ENCODE measurements at places on chromosomes 7 and 10. TPM values are rescaled to one million over a fixed set of nuclear protein-coding genes. Genes with fewer than 3 reads are reported as not detected.

Gene HYAL4
- 0.64 TPM for total RNA-seq

DNA sequence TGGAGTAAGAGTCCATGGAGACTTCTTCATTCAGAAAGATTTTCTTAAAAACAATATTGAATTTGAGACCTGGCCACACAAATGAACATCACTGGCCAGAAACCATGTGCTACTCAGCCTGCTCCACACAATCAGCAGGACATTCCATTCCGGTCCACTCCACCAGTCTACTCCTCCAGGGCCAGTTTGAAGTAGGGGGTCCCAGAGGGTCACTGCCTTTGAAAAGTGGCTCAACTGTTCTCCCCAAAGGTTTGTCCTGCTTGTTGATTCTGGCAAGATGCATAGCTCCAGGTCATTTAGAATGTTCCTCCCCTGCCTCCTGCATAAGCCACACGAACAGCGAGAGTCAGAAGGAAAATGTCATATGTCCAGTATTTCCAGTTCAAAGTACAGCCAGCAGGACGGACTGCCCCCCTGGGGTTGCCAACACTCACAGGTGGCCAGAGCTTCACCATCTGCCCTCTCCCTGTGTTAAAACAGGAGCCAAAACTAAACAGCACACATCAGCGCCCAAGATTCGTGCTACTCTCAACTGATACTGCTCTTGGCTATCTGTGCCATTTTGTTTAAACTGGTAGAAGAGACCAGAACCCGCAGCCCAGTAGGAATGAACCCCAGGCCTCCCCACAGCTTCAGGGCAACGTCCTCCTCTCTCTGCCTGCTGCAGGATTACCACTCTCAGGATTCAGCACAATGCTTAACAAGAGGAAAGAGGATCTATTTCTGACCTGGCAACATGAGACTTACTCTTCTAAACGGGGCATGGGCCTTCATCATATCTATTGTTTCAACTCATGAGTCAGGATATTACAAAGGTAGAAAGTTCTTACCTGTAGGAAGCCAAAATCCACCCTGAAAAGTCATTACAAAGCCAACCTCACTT lies 11.3 kb downstream of the GRB10 start:
- no peak for DNase-seq

- no peak for DNase-seq
Observed at GRCh38 chr7:159213253-159213652, 68.6 kb upstream of the VIPR2 start.

- DNase-seq: no peak
Observed at GRCh38 chr10:8543361-8544056, 489.0 kb downstream of the GATA3 start.

- peak; percentile 87 for DNase-seq
Observed at GRCh38 chr7:5677538-5678294, 103.7 kb downstream of the RNF216 start.

GRCh38 chr7:95794917-95795515 lies 22.7 kb downstream of the DYNC1I1 start:
- DNase-seq: peak; percentile 31

GRCh38 chr7:23373151-23374004 lies 74.2 kb downstream of the MALSU1 start:
- DNase-seq: no peak

GRCh38 chr10:126324826-126325225 lies 63.5 kb downstream of the ADAM12 start:
- no peak for DNase-seq

All from fibroblast of villous mesenchyme (primary cell).